ENCODE measurements at places on chromosomes 2 and 18.

- DNase-seq: no peak
Measured at GRCh38 chr18:48109961-48110493, 179.6 kb upstream of the SMAD2 start.

- no peak for DNase-seq
Measured at GRCh38 chr18:50190236-50190635, 4.7 kb downstream of the MYO5B start.

DNA sequence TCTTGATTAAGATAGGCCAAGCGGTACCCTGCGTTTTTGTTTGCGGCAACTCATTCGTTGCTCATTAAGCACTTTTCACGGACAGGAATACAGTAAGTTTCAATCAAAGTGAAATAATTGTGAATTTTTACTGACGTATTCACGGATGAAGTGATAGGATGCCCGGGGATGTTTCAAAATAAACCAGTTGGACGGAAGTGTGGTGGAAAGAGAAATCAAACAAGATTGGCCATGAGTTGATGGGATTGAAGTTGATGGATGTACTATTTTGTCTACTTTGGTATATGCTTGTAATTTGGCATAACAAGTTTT lies 481 bp downstream of the TMEM177 start:
- DNase-seq: no peak

DNA sequence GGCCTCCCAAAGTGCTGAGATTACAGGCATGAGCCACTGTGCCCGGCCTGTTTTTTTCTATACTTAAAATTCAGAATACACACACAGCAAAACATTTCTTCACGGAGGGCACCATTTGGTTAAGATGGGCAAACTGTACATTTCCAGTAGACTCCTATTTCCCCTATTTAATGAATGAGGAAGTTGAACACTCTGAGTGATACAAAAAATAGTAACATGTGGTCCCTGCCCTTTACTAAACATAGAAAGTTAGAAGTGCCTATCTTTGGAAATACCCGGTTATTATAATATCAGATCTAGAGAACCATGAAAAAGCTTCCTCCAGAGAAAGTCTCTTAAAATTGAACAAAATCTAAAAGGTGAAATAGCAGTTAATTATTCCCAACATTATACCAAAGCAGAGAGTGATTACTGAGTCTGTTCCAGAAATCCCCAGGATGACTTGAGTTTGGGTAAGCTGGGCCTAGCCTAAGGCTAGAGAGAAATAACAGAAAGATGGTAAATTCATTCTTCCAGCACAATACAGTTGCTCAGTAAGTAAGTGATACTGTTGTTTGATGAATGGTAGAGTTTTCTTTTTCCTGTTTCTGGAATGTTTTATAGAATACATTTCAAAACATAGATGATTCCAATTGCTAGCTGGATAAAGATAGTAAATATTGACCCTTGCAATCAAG lies 23.3 kb upstream of the RMC1 start:
- DNase-seq: no peak

All from adrenal gland (tissue), 19 donors.